CD4-positive, alpha-beta T cell treated with Interleukin-15 for 1 hour (primary cell): ENCODE measurements at places on chromosomes 12 and 14.

- no peak for DNase-seq
Measured at GRCh38 chr14:56124327-56124726, 6.1 kb downstream of the PELI2 start.

DNA sequence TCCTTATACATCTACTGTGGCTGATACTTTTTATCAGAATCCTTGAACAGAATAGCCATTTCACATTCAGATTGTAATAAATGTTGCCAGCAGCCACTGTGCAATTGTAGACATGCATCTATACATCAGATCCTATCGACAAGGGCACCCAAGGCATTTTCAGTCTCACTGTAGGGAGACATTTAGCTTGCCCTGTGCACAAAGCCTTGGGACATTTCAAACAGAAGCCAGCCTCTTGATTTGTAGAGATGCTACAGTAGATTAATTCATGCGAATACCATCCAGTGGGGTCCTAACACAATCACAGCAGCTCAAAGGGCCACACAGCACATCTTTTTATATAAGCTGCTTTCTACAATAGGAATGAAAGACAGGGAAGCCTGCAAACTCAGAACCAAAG, 81.4 kb downstream of the SLC8A3 start:
- DNase-seq = no peak

DNA sequence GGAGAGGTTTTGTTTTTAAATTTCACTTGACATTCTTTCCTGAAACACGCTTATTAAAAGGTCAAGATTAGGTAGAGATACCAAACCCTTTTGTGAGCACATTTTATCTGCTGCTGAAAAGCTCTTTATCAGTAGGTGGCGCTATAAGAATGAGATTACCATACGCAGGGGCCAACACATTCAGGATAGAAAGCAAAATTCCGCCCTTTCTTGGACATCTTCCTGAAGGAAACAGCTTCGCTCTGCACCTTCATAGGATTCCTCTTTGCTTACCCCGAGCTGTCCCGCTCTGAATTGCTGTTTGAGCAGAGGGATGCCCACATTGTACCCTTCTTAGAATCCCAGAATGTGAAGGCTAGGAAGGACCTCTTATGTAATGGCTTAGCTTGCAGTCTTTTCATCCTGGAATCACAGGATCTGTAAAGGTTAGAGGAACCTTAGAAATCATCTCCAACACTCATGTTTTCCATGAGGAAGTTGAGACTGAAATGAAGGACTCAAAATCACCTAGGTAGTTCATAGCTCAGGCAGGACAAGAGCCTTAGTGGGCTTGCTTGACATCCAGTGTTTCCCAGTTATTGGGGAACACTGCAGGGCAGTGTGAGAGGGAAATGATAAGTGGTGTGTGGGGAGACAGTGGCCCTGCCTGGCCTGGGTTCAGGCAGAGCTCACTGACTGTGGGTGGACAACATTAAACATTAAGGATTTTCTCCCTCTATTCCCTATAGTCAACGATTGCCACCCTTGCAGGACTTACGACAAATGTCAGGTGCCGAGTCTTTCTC, 38.7 kb upstream of the CRY1 start:
- DNase-seq = no peak

- DNase-seq = no peak
Measured at GRCh38 chr12:128818065-128819022, 5.4 kb downstream of the SLC15A4 start.

- no peak for DNase-seq
Measured at GRCh38 chr12:53949631-53950436, 4.9 kb upstream of the HOXC12 start.

DNA sequence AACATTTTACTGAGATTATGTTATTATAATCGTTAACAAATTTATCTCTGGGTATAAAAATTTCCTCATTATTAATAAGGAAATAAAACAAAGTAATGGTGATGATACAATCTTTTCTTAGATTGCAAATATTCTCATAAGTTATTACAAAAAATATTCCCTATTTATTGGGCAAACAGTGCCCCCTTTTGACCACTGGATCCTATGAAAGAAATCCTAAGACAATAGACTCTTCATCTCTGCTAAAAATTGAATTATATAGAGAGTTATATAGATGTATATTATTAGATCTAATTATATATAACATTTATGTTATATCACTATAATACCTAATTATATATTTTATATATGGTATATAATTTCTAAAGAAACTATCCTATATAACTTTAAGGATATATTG, 94.2 kb upstream of the FGD4 start:
- DNase-seq = no peak
